Fibroblast of the conjunctiva (primary cell): ENCODE measurements at places on chromosomes 2 and 18.

DNA sequence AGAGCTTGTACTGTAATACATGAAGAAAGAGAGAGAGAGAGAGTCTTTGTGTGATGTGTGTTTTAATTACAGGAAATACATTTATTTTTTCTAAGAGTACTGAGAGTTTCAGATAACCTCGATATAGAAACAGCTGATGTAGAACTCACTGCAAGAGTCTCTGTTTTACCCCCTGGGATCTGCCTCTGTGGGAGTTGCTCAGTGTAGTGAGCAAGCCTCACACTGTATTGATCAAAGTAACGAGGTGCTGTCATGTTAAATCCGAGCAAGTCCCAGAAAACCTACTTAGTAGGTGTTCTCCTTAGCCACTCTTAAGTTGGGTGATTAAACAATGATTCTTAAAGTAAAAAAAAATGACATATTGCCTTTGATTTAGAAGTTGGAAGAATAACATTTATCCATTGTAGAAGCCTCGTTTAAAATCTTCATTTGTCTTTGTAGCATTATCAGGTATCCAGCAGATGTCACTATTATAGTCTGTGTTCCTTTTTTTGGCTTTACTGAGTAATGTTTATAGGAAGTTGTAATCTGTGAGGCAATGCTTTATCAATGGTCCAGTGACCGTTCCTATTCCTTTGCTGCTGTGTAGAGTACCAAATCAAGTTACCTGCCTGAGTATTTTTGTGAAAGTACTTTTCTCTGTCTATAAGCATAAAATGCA is 219.0 kb downstream of the MYO3B start:
- peak; percentile 8 for DNase-seq

DNA sequence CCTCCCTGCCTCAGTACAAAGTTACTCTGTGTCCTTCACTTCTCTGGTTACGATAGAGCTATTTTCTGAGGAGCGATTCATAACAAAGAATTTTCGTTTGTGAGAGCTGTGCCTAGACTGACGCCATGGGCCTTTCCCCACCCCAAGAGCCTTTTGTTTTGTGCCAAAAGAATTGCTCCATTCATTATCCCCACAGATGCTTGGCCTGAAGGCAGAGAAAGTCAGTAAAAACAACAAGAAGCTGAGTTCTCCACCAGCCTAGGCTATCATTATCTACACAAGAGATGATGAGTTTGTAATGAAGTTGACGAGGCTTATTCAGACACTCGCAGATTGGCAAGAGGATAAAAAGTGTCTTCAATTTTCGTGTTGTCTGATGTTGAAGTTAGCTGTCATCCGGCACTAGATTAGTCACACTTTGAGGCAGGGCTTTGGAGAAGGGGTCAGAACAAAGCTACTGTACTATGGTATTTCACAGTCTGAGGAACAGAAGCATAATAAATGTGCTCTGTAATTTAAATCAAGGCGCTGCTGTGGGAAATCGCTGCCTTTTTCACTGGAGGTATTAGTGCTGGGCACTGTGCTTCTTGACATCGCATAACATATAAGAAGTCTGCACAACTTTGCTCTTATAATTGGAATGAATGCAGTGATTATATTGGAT is 278.4 kb upstream of the FIGN start:
- DNase-seq = no peak

DNA sequence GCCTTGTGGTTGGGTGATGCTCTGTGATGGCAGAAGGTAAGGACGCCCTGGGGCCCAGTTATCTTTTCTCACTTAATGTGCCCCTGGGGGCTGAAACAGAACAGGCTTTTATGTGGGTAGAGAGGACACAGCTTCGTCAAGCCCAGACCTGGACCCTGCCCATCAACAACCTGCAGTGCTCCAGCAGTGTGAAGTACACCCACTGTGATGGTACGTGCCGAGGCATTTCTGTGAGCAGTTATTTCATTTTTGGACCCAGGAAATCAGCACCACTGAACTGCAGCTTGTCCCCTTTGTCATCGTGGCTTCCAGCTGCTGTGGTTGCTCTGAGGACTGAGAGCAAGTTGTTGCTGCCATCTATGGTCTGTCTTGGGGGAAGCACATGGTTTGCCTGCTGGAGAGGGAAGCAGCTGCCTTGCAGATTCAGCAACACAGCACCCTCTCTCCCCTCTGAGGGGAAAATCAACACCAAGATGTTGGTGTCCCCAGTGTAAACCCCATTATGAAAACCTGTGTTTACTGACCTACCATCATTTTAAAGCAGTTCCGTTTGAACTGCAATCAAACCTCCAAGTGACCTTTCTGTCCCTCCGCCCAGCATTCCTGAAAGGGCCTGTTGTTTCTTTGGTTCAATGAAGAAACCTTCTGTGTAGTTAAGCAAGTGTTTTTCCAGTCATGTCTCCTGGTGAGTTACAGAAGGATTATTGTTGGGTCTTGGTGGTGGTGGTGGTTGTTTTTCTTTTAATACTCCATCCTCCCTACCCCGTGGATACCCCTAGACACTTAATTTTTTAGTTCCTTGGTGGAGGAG is 158.2 kb downstream of the MGAT5 start:
- peak; percentile 80 for DNase-seq

DNA sequence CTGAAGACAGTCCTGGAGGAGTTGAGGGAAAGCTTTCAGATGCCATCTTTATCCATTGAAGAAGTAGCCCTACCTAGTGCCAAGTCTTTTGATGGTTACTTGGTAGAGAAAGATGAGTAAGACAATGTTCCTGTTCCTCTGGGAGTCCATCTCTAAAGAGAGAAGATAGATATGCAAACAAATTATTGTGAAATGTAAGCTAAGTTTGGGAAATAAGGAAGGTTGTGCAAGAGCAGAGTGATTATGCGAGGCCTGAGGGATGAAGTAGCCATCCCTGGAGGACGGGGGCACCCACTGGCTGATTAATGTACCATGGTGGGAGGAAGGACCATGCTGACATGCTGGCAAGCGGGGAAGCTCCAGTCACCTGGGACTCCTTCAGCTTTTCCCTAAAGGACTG is 994 bp upstream of the DTNA start:
- peak; percentile 85 for DNase-seq

GRCh38 chr2:128160616-128161275 is 69.7 kb downstream of the UGGT1 start:
- DNase-seq = no peak

- no peak for DNase-seq
Measured at GRCh38 chr2:71932037-71932779, 215.5 kb downstream of the CYP26B1 start.

DNA sequence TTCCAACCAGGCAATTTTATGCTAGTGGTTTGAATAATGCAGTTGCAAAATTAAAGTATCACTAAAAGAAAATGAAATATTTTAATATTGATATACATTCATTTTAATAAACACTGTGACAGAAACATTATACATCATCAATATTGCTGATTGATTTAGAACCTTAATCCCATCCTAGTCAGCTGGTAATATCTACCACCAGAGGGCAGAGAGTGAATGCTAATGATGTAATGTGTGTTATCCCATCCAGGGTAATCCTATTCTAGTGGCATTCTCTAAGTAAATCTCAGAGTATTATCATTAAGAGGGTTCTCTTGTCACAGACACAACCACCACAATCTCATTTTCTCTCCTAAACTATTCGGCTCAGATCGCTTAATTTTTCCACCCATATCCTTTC is 477.4 kb downstream of the CPS1 start:
- no peak for DNase-seq

- no peak for DNase-seq
Measured at GRCh38 chr2:62196278-62196901, 475 bp downstream of the B3GNT2 start.

GRCh38 chr2:29269765-29270109 is 154.5 kb downstream of the CLIP4 start:
- DNase-seq = no peak

DNA sequence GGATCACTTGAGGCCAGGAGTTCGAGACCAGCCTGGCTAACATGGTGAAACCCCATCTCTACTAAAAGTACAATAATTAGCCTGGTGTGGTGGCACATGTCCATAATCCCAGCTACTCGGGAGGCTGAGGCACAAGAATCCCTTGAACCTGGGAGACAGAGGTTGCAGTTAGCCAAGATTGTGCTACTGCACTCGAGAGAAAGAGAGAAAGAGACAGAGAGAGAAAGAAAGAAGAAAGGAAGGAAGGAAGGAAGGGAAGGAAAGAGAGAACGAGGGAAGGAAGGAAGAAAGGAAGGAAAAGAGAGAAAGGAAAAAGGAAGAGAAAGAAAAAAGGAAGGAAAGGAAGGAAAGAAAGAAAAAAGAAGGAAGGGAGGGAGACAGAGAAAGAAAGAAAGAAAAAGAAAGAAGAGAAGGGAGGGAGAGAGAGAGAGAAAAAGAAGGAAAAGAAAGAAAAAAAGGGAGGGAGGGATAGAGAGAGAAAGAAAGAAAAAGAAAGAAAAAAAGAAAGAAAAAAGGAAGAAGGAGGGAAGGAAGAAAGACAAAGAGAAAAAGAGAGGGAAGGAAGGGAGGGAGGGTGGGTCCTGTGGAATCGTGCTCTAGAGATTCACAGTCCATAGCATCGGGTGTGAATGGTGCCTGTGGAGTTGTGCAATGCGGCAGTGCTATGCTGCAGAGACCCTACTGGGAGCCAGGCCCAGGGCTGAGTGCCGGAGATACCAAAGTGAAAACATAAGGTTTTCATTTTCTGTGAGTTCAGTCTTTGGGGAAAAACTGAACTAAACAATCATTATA is 4.6 kb upstream of the SDC1 start:
- peak; percentile 76 for DNase-seq

DNA sequence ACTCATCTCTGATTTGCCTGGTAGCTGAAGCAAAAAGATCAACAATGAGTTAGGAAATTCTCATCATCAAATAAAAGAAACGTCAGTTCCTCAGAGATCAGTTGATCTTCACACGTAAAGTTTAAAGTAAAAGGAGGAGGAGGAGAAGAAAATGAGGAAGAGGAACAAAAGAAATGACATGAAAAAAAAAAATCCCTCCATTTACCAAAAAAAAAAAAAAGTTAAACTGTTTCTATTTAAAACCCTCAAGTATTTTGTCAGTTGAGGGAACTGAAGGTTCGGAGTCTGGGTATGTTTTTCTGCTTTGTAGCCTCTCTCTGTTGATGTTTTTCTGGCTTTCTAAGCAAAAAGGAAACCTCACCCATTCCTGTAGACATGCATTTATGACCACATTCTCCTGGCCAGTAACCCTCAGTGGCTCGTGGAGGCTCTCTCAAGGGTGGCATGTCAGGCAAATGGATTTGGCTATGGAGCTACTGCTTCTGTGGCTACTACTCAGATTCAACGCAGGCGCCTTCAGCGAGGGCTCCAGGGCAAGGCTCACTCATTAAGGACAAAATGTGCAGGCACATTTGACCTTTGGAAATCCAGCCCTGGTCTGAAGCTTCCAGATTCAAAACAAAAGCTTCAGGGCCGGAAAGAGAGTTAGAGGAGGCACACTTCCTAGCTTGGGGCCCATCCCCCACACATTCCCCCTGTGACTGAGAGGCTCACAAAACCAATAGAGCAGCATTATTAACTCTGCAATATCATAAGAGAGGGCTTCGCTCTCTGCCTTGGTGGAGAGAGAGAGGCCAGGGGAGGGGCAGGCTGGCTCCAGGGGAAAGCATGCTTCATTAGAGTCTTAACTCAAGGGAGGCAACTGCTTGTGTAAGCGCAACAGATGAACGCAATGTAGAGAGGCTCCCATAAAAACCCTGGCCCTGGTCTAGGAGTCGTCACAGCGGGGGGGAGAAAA is 22.3 kb downstream of the KLF7 start:
- DNase-seq = no peak

GRCh38 chr2:42922790-42923579 is 130.6 kb upstream of the HAAO start:
- peak; percentile 90 for DNase-seq

- no peak for DNase-seq
Measured at GRCh38 chr18:34540897-34541296, 169.2 kb upstream of the DTNA start.

- DNase-seq = no peak
Measured at GRCh38 chr2:124542932-124543640, 518.0 kb downstream of the CNTNAP5 start.

DNA sequence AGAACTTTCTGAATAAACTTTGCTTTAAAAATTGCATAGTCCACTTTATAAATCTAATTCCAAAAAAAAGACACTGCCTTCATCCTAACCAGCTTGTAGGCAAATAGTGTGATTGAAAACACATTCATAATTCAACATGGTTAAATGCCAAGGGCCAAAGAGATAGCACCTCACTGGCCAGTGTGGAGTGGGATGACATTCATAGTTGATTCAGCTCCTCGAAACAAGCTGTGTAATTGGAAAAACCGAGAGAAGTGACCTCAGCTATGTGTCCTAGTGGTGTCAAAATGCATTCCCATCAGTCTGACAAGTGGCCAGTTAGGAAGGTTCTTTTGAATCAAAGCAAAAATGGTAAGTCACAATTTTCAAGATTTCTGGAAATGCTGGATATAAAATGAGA is 1068.5 kb upstream of the CELF4 start:
- no peak for DNase-seq

DNA sequence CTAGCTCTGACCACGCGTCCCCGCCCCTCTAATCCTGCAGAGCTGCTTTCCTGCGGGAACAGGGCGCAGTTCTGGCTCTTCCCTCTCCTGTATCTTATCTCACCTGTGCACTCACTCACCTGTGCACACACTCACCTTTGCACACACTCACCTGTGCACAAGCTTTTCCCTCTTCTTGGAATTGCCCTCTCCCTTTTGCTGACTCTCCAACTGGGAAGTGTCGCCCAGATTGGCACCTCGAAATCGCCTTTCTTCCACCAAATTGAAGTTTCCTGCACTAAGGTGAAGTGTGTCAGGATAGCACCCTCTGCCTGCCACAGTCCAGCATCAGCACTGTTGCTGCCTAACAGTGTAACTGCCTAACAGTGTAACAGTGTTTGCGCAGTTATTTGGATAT is 566 bp upstream of the CMPK2 start:
- DNase-seq = no peak

GRCh38 chr2:237577956-237578870 is 11.8 kb downstream of the PRLH start:
- DNase-seq = no peak

GRCh38 chr2:669323-669722 is 7.9 kb downstream of the TMEM18 start:
- no peak for DNase-seq

- peak; percentile 27 for DNase-seq
Measured at GRCh38 chr2:200077838-200078237, 122.5 kb downstream of the MAIP1 start.

DNA sequence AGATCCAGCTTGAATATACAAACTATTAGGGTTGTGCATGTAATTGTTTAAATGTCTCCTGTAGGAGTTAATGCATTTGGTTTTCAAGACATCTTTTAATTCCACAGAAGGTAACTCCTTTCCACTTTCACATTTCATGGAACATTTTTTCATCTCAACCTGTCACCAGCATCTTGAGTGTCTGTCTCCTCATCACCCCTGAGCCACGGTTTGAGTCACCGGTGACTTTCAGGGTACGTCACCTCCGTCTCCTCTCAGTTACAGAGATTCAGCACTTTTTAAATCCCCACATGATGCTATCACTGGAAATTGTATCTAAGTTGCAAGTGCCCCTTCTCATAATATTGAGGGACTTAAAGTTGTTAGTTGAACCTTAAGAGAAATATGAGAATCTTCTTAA is 25.3 kb downstream of the GPR55 start:
- no peak for DNase-seq

DNA sequence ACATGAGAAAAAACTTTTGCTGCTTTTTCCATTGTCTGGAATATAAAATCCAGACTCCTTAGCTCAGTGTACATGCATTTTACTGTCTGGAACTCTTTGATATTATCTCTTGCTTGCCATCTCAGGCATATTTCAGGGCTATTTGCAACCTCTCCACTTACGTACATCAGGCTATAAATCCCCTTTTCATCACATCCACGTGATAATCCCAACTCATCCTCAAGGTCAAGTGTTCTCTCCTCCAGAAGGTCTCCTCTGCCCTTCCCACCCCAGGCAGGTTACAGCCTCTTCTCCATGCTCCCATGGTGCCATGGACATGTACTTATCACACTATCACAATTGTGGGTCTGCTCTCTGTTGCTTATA is 202.5 kb upstream of the RBMS1 start:
- DNase-seq = no peak
